Stimulated activated CD8-positive, alpha-beta memory T cell treated with anti-CD3 and anti-CD28 coated beads, Interleukin-7, amount 100 ng/mL, for 1 hour (primary cell): ENCODE measurements at places on chromosomes 12 and 14.

GRCh38 chr14:26255213-26255612 lies 342.6 kb downstream of the NOVA1 start:
- DNase-seq = no peak

DNA sequence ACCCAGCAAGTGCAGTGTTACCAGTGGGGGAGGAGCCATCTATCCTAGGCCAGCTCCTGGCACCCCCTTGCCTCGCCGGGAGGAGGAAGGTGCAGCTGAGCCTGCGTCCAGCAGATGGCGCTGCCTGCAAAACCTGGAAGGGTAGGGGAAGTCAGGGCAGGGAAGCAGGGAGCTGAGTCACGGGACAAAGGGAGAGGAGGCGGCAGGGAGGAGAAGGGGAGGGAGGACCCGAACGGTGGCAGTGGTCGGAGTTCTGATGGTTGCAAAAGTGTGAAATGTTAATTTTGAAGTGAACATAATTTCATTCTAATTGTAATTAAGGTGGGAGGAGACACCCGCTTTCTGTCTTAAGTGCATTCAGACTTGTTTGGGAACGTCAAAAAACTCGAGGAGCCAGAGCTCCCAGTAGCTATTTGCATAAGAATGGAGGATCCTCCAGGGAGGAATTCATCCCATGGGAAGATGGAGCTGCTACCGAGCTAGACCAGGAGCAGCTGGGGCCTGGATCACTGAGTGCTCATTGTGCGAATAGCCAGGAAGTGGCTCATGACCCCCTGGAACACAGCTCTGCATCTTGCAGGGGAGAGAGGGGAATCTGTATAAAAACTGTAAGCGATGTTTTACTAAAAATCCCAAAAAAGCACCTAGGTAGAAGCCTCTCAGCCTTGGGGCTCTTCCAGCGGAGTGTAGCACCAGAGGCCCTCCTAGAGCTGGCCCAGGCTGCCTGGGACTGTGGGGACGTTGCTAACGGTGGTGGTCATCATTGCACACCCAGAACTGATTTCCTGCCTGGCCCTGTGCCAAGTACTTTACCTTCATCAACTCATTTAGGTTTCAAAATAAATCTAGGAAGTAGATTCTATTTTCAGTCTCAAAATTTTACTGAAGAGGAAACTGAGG lies 59.5 kb downstream of the EMP1 start:
- DNase-seq = peak; percentile 37

DNA sequence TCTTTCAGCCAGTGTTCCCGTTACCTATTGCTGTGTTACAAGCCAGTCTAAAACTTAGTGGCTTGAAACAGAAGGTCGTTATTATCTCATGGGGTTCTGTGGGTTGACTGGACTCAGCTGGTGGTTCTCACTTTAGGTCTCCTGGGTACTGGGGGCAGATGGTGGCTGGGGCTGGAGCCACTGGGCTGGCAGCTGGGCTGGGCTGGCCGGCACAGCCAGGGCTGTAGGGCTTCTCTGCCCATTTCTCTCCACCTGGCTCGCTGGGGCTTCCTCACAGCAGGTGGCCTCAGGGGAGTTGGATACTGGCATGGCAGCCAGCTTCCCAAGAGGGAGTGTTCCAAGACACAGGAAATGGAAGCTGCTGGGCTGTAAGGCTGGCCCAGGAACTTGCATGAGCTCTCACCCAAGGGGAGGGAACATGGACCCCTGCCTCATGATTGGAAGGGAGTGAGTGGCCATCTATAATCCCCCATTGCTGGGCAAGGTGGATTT lies 27.0 kb downstream of the TUNAR start:
- no peak for DNase-seq

DNA sequence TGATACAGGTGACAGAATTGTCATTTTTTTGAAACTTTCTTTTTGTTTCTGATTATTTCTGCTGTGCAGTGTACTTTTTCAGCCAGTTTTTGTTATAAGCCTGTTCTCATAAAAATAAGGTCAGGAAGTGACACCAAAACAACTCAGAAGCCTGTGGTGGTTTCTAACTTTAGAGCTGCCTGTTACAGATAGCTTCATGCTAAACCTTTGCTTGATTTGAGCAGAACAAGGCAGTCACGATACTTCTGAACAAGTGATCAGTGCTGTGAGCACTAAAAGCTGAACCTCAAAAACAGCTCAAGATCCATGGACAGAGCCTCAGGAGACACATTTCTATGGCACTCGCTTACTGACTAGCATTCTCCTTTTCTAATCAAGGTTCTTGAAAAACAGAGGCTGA lies 82.0 kb downstream of the PRKCH start:
- no peak for DNase-seq

GRCh38 chr12:31584782-31585181 lies 6.2 kb downstream of the DENND5B start:
- no peak for DNase-seq
